ENCODE measurements at places on chromosomes 13 and 19. TPM values are rescaled to one million over a fixed set of nuclear protein-coding genes. Genes with fewer than 3 reads are reported as not detected.
A peak's percentile ranks its signal among the peaks of the same experiment; 100 is the strongest.

MEDAG gene
- total RNA-seq: not detected

LILRA2 gene
- not detected for total RNA-seq

PABPC3 gene
- 0.06 TPM for total RNA-seq

SOHLH2 gene
- 0.37 TPM for total RNA-seq

INAFM1 gene
- 2.5 TPM for total RNA-seq

ZNF765 gene
- total RNA-seq: 6.8 TPM

AMER2 gene
- not detected for total RNA-seq

GRCh38 chr19:13765395-13766094, 1.2 kb downstream of the MRI1 start:
- no peak overlapping the region for H3K27ac ChIP-seq
- H3K4me1 ChIP-seq: peaks cover 16% of the 10 kb centered on the region
- DNase-seq: no peak
- H3K4me3 ChIP-seq: peak overlapping the region; percentile 73

DNA sequence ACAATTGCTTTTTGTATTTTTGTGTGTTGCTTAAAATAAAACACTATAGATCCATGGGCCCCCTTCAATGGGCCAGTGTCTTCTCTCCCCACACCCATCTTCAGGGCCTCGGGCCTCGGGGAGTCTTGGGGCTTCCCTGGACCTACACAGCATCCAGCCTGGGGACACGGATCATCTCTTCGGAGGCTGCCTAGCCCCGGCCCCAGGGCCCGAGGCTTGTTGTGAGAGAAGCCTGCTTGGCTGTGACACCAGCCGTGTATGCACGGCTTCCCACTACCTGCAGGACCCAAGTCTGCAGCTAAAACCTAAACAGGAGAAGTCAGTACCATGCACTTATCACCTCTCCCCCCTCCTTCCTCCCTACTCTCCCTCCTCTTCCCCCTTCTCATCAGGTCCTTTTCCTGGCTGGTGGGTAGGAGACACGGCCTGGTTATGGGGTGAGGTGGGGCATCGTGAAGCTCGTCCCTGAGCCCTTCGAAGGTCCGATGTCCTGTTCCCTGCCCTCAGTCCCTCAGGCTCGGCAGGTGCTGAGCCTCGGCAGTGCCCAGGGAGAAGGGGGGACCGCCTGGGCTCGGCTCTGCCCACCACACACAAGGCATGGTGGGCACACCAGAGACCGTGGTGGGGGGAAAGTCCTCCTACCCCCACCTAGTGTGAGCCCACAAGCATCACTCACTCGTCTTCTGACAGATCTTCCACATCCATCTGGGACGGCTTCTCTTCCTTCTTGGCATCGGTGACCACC, 9.5 kb downstream of the C13orf46 start:
- no peak overlapping the region for H3K4me3 ChIP-seq
- no peak for DNase-seq
- H3K27me3 ChIP-seq: no peaks in the 10 kb centered on the region
- H3K36me3 ChIP-seq: peaks cover 7% of the 10 kb centered on the region
- H3K4me1 ChIP-seq: no peaks in the 10 kb centered on the region

GRCh38 chr19:47470447-47471195, 1.1 kb downstream of the SLC8A2 start:
- H3K4me1 ChIP-seq: no peaks in the 10 kb centered on the region
- peaks cover 55% of the 10 kb centered on the region for H3K27me3 ChIP-seq
- H3K4me3 ChIP-seq: no peak overlapping the region
- H3K36me3 ChIP-seq: no peaks in the 10 kb centered on the region
- DNase-seq: no peak

DNA sequence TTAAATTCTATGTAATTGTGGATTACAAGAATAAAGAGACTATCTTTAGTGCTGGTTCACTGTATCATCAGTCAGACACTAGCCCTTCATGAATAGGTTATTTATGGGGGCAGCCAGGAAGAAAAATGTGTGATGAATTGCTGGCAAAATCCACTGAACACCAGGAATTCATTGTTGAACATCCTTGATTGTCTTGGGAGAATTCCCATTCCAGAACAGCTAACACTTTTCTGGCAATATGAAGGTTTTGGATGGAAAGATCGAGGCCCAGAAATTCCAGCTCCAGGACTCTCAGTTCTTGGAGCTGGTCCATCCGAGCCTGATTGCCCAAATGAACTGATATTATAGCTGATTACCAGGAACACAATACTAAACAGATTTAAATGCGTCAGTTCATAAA, 11.5 kb upstream of the SPART start:
- H3K4me3 ChIP-seq: no peak overlapping the region
- H3K4me1 ChIP-seq: peaks cover 14% of the 10 kb centered on the region
- H3K36me3 ChIP-seq: no peaks in the 10 kb centered on the region
- H3K27ac ChIP-seq: no peak overlapping the region
- DNase-seq: no peak

GRCh38 chr13:113638806-113639205, 19.2 kb downstream of the ATP4B start:
- H3K4me3 ChIP-seq: no peak overlapping the region
- H3K36me3 ChIP-seq: peaks cover 97% of the 10 kb centered on the region
- DNase-seq: peak; percentile 48
- H3K27me3 ChIP-seq: no peaks in the 10 kb centered on the region

- H3K36me3 ChIP-seq: no peaks in the 10 kb centered on the region
- H3K27ac ChIP-seq: no peak overlapping the region
- no peak for DNase-seq
- no peak overlapping the region for H3K4me3 ChIP-seq
Measured at GRCh38 chr19:5881543-5882299, 11.4 kb upstream of the FUT5 start.

DNA sequence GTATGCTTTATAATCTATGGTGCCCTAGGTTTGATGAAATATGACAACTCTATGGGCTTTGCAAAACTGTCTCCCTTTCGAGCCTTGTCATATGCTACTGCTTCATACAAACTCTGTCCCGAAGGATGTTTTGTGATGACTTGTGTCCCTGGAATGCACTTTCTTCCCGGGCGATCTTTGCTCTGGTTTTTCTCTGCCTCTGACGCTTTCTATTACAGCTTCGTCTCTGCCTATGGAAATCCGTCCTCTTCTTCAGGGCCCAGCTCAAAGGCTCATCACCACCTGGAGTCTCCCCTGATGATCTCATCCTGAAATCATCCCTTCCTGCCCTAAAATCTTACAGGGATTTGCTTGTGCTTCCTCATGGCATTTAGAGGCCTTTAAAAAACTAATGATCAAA, 191.5 kb upstream of the KL start:
- no peaks in the 10 kb centered on the region for H3K27me3 ChIP-seq
- peak overlapping the region; percentile 90 for H3K27ac ChIP-seq
- H3K4me3 ChIP-seq: no peak overlapping the region

- H3K27me3 ChIP-seq: no peaks in the 10 kb centered on the region
- H3K4me3 ChIP-seq: no peak overlapping the region
- H3K27ac ChIP-seq: no peak overlapping the region
- no peak for DNase-seq
Measured at GRCh38 chr13:73730014-73730413, 404.2 kb downstream of the KLF12 start.

- no peak overlapping the region for H3K27ac ChIP-seq
- no peaks in the 10 kb centered on the region for H3K4me1 ChIP-seq
- no peak overlapping the region for H3K4me3 ChIP-seq
- no peaks in the 10 kb centered on the region for H3K36me3 ChIP-seq
- H3K27me3 ChIP-seq: no peaks in the 10 kb centered on the region
Measured at GRCh38 chr13:101209206-101209893, 207.0 kb downstream of the NALCN start.

GRCh38 chr19:55927991-55928390, 4.1 kb downstream of the NLRP13 start:
- no peaks in the 10 kb centered on the region for H3K4me1 ChIP-seq
- H3K27ac ChIP-seq: no peak overlapping the region
- no peaks in the 10 kb centered on the region for H3K27me3 ChIP-seq

DNA sequence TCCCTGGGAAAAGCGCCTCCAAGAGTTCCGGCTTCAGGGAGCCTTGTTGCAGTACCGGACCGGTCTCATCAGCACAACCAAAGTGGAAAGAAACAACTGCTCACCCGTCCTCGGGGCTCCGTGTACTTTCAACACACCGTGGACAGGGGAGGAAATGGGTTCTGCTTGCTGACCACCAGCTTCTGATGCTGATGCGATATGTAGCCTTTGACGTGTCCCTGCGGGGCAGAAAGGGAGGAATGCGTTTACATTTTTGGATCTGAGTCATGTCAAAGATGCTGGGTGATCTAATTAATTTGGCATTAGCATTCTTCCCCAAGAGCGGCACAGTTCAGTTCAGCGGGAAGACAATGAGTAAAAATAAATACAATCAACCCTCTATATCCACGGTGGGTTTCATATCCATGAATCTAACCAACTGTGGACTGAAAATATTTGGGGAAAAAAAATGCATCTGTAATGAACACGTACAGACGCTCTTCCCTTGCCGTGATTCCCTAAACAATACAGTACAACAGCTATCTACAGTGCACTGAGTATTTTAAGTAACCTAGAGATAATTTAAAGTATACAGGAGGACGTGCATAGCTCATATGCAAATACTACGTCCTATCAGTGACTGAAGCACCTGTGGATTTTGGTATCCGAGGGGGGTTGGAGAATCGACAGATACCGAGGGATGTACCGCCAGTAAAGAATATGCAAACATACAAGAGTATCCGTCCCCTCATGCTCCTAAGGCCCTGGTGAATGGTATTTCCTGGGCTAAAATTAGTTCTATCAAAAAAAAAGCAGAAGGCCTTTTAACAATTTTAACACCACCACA, 19.8 kb downstream of the PROZ start:
- peak overlapping the region; percentile 25 for H3K4me3 ChIP-seq
- peaks cover 66% of the 10 kb centered on the region for H3K4me1 ChIP-seq
- peak; percentile 95 for DNase-seq

DNA sequence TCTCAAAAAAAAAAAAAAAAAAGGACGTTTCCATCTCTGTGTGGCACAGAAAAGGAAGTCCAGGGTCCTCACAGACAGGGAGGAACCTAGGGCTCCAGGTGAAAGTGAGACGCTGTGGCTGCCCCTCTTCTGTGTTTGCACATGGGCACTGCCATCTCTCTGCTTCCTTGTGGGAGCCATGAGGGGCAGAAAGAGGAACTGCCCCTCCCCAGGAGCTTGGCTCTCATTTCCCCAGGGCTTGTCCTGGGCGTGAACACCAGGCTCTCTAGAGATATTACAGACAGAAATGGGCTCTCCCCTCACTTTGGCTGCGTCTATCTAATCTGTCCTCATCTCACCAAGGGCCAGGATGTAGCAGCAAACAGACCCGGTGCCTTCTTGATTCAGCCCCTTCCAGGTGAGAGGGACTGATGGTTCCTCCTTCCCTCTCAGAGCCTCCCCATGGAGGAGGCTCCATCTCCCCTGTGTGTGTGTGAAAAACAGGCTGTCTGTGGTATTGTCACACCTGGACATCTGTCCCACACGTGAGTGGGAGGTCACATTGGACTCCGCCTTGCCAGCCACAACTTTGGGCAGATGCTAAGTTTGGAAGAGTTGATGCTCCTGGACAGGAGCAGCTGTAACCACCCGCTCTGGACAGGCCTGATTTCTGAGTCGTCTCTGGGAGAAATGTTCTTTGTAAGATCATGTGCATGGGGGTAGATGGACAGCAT, 840 bp upstream of the LILRA4 start:
- no peaks in the 10 kb centered on the region for H3K36me3 ChIP-seq
- no peak overlapping the region for H3K4me3 ChIP-seq
- H3K27me3 ChIP-seq: peaks cover 6% of the 10 kb centered on the region
- no peaks in the 10 kb centered on the region for H3K4me1 ChIP-seq
- DNase-seq: no peak

GRCh38 chr13:66914155-66914554, 316.0 kb downstream of the PCDH9 start:
- no peaks in the 10 kb centered on the region for H3K36me3 ChIP-seq
- H3K27ac ChIP-seq: peak overlapping the region; percentile 49
- DNase-seq: no peak
- no peaks in the 10 kb centered on the region for H3K27me3 ChIP-seq
- H3K4me3 ChIP-seq: no peak overlapping the region

DNA sequence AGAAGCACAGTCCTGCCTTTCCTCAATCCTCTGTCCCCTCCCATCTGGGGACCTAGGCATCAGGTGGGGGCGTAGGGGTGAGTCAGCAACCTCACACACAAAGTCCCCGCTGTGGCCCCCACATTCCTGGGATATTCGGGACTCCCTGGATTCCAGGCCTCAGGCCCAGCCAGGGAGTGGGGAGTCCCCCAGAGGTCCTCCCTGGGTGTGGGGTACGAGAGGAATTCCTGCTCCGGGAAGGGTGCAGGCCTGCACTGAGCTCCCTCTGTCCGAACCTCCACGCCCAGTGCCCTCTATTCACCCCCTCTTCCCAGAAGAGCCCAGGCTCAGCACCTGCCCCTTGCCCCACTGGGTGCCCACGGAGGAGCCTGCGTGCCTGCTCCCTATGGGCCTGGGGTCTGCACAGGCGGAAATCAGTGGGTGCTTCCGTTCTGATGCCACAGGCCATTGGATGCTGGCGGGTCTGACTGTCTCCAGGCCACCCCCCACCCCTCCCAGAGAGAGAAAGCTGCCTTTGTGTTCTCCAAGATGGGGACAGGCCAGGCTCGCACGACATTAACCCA, 3.4 kb downstream of the CADM4 start:
- H3K36me3 ChIP-seq: no peaks in the 10 kb centered on the region
- H3K4me1 ChIP-seq: peaks cover 7% of the 10 kb centered on the region
- no peak for DNase-seq
- no peak overlapping the region for H3K4me3 ChIP-seq
- no peak overlapping the region for H3K27ac ChIP-seq
- peaks cover 50% of the 10 kb centered on the region for H3K27me3 ChIP-seq

DNA sequence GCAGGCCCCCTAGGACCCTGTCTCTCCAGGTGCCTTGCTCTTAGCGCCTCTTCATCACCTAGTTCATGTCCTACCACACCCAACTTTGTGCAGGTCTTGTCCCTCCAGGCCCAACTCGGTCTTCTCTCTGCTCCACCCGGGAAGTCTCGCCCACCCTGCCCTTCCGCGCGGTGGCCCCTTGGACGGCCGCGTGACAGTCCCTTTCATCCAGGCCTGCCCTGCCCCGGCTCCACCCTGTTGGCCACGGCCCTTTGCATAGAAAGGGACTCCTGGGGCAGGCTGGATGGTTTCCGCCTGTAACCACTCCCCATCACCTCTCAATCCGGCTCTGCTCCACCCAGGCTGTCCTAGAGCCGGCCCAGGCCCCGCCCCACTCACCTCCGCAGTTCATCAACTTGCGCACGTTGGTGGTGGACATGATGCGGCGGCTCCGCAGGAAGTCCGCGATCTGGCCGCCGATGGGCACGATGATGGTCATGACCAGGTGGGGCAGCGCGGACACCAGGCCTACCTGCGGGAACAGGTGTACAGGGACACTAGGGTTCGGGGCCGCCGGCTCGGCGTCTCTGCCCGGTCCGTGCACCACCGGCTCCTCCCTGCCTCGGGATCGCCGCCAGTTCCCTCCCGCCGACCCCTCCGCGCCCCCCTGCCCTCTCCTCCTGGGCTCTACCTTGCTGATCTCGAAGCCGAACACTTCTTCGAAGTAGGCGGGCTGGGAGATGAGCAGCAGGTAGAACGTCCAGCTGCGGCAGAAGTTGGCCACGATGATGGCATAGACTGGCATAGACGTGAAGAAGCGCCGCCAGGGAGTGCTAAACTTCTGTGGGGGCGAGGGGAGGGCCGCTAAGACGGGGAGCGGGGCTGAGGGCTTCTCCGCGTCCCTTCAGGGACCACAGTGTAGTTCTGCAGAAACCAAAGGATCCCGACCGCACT, 7.2 kb downstream of the GFY start:
- no peak overlapping the region for H3K4me3 ChIP-seq
- no peak overlapping the region for H3K27ac ChIP-seq
- no peaks in the 10 kb centered on the region for H3K36me3 ChIP-seq
- no peak for DNase-seq

Data from SJSA1 (cell line).